MV-4-11 (cell line): ENCODE measurements at places on chromosomes 6 and 20.

GRCh38 chr20:46801003-46801702, 91.7 kb downstream of the SLC2A10 start:
- DNase-seq = no peak

- DNase-seq = no peak
These were observed 23.3 kb downstream of the C20orf203 start for GRCh38 chr20:32650401-32650944.

DNA sequence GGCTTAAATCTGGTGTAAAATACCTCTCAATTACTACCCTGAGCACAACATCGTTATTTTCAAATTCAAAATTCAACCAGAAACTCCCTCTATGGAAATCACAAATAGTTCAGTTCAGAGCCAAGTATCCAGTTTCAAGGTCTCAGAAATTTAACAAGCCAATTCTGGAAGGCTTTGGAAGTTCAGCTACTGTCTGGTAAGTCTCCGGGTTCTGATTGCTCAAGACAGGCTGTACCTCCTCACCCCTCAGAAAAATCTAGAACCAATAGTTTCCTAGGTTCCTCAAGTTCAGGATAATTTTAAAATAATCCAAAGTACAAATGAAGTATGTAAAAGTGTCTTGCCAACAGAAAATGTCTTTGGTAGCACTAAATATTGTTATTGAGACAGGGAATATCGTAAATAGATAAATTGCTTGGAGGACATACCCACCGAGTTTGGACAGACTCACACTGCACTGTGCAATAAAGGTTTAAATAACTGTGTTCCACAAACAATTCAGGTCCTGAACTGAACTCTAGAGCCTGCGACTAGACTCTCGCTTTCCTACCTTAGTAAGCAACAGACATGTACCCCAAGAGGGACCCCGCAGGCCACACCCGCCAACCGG, 729 bp downstream of the ATG5 start:
- DNase-seq = peak; percentile 6

GRCh38 chr6:108588586-108588985, 27.9 kb downstream of the FOXO3 start:
- peak; percentile 16 for DNase-seq

DNA sequence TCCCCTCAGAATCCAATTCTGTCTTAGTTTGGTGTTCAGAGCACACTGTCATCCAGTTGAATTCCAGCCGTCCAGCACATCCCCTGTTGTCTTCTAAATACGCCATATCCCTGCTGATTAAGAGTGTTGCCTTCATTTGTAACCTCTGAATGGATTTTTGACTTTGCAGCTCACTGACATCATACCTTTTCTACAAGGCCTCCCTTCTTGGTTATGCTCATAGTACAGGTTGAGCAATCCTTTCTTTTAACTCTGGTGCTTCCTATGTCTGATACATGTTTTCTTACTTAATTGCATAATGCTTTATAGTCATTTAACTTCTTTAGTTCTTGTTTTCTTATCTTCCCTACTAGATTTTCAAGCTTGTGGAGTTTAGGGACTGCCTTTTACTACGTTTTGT, 36.4 kb downstream of the XRN2 start:
- DNase-seq = peak; percentile 21

DNA sequence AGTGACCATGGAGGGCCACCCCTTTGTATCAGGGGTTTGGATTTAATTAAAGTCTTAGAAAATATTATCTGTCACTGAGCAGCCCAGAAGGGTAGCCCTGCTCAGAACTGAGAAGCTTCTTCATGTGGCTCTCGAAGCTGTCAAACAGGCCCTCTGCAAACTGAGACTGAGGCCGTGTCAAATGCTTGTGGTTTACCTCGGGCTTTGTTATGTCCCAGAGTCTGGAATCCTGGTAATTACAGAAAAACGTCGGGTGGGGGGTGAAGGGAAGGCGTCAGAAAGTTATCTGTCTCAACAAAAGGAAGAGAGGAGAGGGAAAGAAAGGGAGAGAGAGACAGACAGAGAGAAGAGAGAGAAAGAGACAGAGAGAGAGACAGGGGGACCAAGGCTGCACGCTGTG, 200.8 kb downstream of the BMP7 start:
- DNase-seq = no peak
